SJCRH30 (cell line): ENCODE measurements at places on chromosomes 4 and X. TPM values are rescaled to one million over a fixed set of nuclear protein-coding genes. Genes with fewer than 3 reads are reported as not detected.
A peak's percentile ranks its signal among the peaks of the same experiment; 100 is the strongest.

Gene PDS5A
- total RNA-seq: 80.7 and 89.8 TPM in 2 replicates

Gene CLDN24
- total RNA-seq: not detected in 2 replicates

Gene SPANXB1
- not detected in 2 replicates for total RNA-seq

Gene ITIH6
- total RNA-seq: not detected in 2 replicates

Gene SOD3
- total RNA-seq: not detected in 2 replicates

Gene TCEAL2
- not detected in 2 replicates for total RNA-seq

Gene GJB1
- total RNA-seq: 1.1 and 1.2 TPM in 2 replicates

- H3K27me3 ChIP-seq: 0 out of 2 replicates have a peak, but pooled peaks cover 5% of the 10 kb centered on the region
- no peak overlapping the region for H3K4me3 ChIP-seq
- no peak for DNase-seq
- no peaks in the 10 kb centered on the region for H3K4me1 ChIP-seq
- no peaks in the 10 kb centered on the region for H3K36me3 ChIP-seq
Observed at GRCh38 chr4:19425146-19425545, 826.6 kb upstream of the SLIT2 start.

DNA sequence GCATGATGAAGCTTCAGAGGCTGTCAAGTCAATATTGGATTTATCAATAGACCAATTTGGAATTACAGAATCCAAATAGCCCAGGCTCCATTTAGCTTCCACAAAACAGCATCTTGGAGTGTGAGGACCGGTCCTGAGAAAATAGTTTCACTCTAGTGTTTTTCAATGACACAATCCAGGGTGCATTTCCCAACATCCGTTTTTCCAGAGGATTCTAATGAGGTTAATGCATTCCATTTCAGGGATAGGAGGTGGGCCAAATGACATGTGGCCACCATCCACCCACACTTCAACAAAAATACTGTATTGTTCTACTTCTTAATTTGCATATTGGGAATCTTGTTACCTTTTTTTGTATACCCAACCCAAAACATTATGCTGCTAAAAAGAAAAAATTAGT lies 229.8 kb upstream of the LDB2 start:
- no peak for DNase-seq
- no peak overlapping the region for H3K27ac ChIP-seq
- no peaks in the 10 kb centered on the region for H3K4me1 ChIP-seq
- H3K4me3 ChIP-seq: no peak overlapping the region

DNA sequence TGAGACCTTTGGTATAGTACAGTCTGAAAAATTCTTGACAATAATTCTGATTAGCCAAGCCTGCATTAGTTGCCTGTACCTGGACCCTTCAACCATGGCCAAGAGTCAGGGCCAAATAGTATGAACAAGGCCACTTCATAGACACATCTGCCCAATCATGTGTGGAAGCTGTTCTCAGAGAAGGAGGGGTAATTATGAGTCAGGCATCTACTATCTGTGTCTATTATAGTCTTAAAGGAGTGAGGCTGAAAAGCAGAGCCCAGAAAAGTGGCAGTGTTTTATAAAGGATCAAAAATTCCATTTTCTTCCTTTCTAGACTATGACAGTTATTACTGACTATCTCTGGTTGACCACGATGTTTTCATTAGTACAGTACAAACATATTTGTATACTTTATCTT lies 5.0 kb upstream of the ADGRL3 start:
- no peak for DNase-seq
- H3K27ac ChIP-seq: no peak overlapping the region
- H3K4me1 ChIP-seq: no peaks in the 10 kb centered on the region
- H3K4me3 ChIP-seq: no peak overlapping the region
- H3K36me3 ChIP-seq: no peaks in the 10 kb centered on the region

DNA sequence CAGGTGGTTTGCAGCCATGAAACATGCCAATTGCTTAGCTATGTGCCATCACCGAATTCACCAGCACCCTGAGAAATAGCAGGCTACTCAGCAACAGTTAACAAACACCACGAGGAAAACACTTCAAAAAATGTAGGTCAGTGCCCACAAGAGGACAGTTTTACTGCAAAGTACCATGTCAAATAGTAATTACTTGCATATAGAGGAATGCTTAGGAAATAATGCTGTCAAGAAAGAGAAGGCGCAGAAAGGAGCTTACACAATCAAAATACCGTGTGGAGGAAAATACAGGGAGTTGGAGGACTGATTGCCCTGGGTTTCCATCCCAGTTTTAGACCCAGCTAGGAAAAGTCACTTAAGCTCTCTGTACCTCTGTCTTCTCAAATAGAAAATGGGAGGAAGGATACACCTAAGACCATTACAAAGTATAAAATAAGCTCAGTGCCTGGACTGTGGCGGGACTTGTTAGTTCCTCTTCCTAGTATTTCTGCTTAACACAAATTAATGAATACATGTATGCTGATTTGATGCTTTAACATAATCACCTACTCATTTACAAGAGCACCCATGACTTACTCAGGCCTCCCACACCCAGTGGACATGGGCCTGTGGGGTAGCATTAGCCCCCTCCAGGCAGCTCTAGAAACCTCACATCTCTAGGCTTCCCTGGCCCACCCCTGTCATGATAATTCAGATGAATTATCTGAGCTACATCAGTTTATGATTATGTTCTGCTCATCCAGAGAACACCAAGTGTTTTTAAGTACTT lies 44.5 kb upstream of the IL21 start:
- H3K4me1 ChIP-seq: peaks cover 2% of the 10 kb centered on the region; the same call in 1 of the 2 replicates
- no peak overlapping the region for H3K27ac ChIP-seq
- no peaks in the 10 kb centered on the region for H3K27me3 ChIP-seq
- no peak for DNase-seq
- no peak overlapping the region for H3K4me3 ChIP-seq

- no peak overlapping the region for H3K4me3 ChIP-seq
- H3K4me1 ChIP-seq: no peaks in the 10 kb centered on the region
- peaks cover 22% of the 10 kb centered on the region for H3K36me3 ChIP-seq
Observed at GRCh38 chr4:8461086-8461485, 20.5 kb downstream of the TRMT44 start.

DNA sequence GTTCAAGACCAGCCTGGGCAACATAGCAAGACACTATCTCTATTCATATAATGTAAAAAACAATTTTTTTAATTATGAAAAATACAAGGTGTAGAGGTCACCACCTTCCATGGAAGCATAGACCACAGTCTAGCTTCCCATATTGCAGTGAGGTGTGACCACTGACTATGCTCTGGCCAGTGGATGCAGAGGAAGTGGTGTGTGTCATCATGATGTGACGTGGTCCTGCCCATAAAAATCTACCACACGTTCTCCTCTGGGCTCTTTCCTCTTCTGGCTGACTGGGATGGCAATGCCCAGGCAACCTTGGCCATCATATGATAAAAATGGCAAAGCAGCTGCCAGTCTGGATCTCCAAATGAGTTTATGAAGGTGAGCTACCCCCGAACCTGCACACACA lies 65.7 kb downstream of the RBM47 start:
- H3K36me3 ChIP-seq: no peaks in the 10 kb centered on the region
- no peak overlapping the region for H3K4me3 ChIP-seq
- H3K27me3 ChIP-seq: no peaks in the 10 kb centered on the region

DNA sequence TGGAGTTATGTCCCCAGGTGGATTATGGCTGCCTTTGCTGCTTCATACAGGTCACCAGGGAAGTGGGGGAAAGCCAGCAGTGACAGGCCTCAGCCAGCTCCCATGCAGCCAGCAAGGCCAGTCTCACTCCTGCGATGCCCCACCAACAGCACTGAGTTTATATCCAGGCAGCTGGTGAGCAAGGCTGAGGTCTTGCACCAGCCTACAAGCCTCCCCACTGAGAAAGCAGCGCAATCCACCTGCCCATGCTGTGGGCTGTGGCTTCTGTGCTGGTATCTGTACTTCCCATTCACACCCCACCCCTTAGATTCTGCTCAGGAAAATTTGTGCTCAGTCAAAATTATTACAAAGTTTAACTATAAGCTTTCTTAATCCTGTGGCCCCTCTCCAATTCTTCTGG lies 153.5 kb downstream of the HHIP start:
- no peaks in the 10 kb centered on the region for H3K4me1 ChIP-seq
- H3K36me3 ChIP-seq: no peaks in the 10 kb centered on the region
- H3K4me3 ChIP-seq: no peak overlapping the region
- DNase-seq: no peak
- H3K27ac ChIP-seq: no peak overlapping the region

DNA sequence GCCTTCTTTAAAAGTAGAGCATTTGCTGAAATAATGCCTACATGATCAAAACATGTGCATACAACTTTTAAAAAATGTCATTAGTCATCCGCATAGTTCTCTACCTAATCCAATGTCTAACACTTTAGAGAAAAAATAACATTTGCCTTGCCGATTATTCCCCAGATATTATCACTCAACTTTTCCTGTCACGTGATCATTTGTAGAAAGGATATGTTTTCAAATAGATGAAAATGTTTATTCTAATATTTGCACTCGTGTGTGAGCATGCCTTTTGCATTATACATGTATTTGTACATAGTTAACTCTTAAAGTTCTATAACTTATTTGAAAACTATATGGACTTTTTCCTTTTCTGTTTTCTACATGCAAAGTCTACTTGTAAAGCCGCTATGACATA lies 533.0 kb upstream of the FMR1 start:
- no peak overlapping the region for H3K4me3 ChIP-seq
- H3K27ac ChIP-seq: no peak overlapping the region
- H3K4me1 ChIP-seq: no peaks in the 10 kb centered on the region

- H3K4me1 ChIP-seq: peaks cover 29% of the 10 kb centered on the region
- H3K27me3 ChIP-seq: no peaks in the 10 kb centered on the region
- no peaks in the 10 kb centered on the region for H3K36me3 ChIP-seq
- H3K4me3 ChIP-seq: 0 out of 2 replicates have a peak overlapping the region, but pooled peaks have one; percentile 3
- H3K27ac ChIP-seq: peak overlapping the region; percentile 56
Observed at GRCh38 chr4:92969650-92970379, 666.0 kb downstream of the GRID2 start.

DNA sequence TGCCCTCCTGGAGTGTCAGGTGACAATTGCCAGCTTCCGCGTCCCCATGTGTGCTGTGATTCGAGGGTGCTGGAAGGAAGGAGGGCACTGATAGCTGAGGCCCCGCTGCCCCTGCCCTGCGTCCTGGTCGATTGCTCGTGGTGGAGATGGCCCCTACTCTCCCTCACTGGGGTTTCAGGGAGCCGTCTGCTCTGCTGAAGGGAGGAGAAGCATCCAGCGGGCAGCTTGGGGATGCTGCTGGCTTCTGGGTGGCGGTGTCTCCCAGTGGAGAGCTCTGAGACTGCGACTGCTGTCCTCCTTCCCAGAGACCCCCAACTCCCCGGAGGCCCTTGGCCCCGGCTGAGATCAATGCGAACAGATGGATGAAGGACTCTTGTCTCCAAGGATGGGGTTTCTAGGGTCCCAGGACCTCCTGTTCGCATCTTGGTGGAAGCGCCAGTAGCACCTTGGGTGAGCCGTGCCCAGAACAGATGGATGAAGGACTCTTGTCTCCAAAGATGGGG lies 98.6 kb downstream of the PSAPL1 start:
- H3K27ac ChIP-seq: peak overlapping the region; percentile 48
- H3K4me1 ChIP-seq: peaks cover 22% of the 10 kb centered on the region
- no peak overlapping the region for H3K4me3 ChIP-seq
- H3K27me3 ChIP-seq: no peaks in the 10 kb centered on the region
- DNase-seq: no peak

DNA sequence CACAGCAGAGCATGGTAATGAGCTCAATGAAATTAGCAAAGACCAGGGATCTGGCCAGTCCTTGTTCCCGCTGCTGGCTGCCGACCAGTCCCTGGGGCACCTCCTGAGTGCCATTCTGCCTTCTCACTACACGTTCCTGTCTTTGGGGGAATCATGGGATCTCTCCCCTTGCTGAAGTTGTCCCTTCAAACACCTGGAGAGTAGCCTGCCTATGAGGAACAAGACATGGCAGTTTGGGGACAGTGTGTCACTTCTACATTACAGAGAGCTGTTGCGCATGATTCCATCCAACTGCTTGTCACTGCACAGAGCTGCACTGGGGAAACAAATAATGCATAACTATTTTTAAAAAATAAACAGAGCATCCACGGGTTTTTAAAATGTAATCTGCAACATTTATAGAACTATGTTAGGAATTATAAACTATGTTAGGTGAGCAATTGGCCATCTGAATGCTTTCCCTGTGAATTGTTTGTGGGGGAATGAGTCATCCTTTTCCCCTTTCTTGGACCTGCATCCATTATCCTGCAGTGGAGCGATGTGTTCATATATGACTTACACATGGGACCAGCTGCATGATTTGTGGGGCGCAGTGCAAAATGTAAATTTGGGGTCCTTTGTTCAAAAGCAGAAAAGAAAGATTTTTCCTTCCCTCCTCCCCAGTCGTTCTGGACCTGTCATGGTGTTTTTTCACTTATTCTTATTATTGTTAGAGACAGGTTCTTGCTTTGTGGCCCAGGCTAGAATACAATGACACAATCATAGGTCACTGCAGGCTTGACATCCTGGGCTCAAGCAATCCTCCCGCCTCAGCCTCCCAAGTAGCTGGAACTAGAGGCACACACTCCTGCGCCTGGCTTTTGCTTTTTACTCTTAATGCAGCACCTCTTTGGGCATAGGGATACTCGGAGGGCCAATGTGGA lies 115.0 kb upstream of the TBL1X start:
- H3K4me1 ChIP-seq: no peaks in the 10 kb centered on the region; the same call in 1 of the 2 replicates
- DNase-seq: no peak
- H3K27me3 ChIP-seq: no peaks in the 10 kb centered on the region
- H3K27ac ChIP-seq: no peak overlapping the region
- H3K4me3 ChIP-seq: no peak overlapping the region

GRCh38 chr4:152408514-152409327 lies 127.2 kb downstream of the FBXW7 start:
- peak; percentile 51 for DNase-seq
- H3K4me1 ChIP-seq: no peaks in the 10 kb centered on the region
- no peaks in the 10 kb centered on the region for H3K27me3 ChIP-seq
- H3K27ac ChIP-seq: no peak overlapping the region
